Ovary (tissue), 10 donors: ENCODE measurements at places on chromosomes 1 and 21. TPM values are rescaled to one million over a fixed set of nuclear protein-coding genes. Genes with fewer than 3 reads are reported as not detected.

GRCh38 chr1:8472668-8473067 lies 154.8 kb downstream of the SLC45A1 start:
- H3K4me3 ChIP-seq = no peak overlapping the region
- H3K36me3 ChIP-seq = no peaks in the 10 kb centered on the region
- no peaks in the 10 kb centered on the region for H3K27me3 ChIP-seq
- no peak for DNase-seq

ARHGEF10L gene
- total RNA-seq = 7.6 TPM

DNA sequence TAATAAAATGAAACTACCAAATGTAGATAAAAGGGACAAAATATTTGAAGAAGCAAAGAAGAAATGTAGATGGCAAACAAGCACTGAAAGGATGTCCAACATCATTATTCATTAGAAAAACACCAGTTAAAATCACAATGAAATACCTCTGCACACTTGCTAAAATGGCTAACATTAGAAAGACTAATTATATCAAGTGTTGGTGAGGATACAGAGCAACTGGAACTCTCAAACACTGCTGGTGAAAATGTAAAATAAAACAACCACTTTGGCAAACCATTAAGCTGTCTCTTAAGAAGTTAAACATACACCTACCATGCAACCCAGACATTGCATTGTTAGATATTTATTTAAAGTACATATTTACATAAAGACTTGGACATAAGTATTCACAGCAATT lies 138.6 kb upstream of the FGGY start:
- H3K4me3 ChIP-seq = no peak overlapping the region
- H3K4me1 ChIP-seq = no peaks in the 10 kb centered on the region
- H3K27me3 ChIP-seq = no peaks in the 10 kb centered on the region
- no peak overlapping the region for H3K27ac ChIP-seq
- no peak for DNase-seq
- no peaks in the 10 kb centered on the region for H3K36me3 ChIP-seq

- DNase-seq = no peak
- H3K36me3 ChIP-seq = no peaks in the 10 kb centered on the region
- H3K27ac ChIP-seq = no peak overlapping the region
These were observed 25.1 kb downstream of the COL16A1 start for GRCh38 chr1:31678681-31679080.

OLIG2 gene
- total RNA-seq = not detected

- no peaks in the 10 kb centered on the region for H3K27me3 ChIP-seq
- peaks cover 13% of the 10 kb centered on the region for H3K4me1 ChIP-seq
- DNase-seq = no peak
- no peak overlapping the region for H3K27ac ChIP-seq
- no peaks in the 10 kb centered on the region for H3K36me3 ChIP-seq
These were observed 16.7 kb downstream of the ITSN1 start for GRCh38 chr21:33658919-33659567.

GRCh38 chr1:10614377-10615225 lies 139.9 kb downstream of the PEX14 start:
- H3K27ac ChIP-seq = no peak overlapping the region
- H3K4me3 ChIP-seq = no peak overlapping the region
- no peaks in the 10 kb centered on the region for H3K36me3 ChIP-seq

TRIM67 gene
- total RNA-seq = not detected

- H3K4me3 ChIP-seq = no peak overlapping the region
- no peak overlapping the region for H3K27ac ChIP-seq
- H3K27me3 ChIP-seq = no peaks in the 10 kb centered on the region
- H3K36me3 ChIP-seq = no peaks in the 10 kb centered on the region
These were observed 23.3 kb upstream of the S100A7 start for GRCh38 chr1:153483776-153484175.

DSCAM gene
- total RNA-seq = not detected

GPX7 gene
- 22.1 TPM for total RNA-seq

- no peak overlapping the region for H3K27ac ChIP-seq
- H3K27me3 ChIP-seq = no peaks in the 10 kb centered on the region
- H3K4me3 ChIP-seq = no peak overlapping the region
- no peaks in the 10 kb centered on the region for H3K4me1 ChIP-seq
- H3K36me3 ChIP-seq = no peaks in the 10 kb centered on the region
These were observed 34.9 kb upstream of the ESRRG start for GRCh38 chr1:216758161-216758560.

- no peaks in the 10 kb centered on the region for H3K27me3 ChIP-seq
- no peaks in the 10 kb centered on the region for H3K36me3 ChIP-seq
- no peak overlapping the region for H3K4me3 ChIP-seq
- no peak for DNase-seq
These were observed 251.9 kb upstream of the B3GALT2 start for GRCh38 chr1:193438312-193438711.

DNA sequence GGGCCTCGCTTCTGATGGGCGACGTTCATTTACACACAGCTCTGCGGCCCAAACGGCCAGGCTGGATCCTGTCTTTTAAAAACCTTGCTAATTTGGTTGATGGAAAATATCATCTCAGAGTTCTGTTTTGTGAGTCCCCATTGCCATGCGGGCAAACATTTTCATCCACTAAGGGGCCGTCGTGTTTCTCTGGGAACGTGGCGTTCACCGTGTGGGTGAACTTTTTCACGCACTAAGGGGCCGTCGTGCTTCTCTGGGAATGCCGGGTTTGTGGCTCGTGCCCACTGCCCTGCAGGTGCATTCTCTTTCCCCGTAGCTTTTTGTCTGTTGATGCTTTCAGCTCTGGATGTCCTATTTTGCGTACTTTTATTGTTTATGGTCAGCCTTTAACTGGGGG lies 6.8 kb downstream of the COL18A1 start:
- no peak overlapping the region for H3K4me3 ChIP-seq

- no peak overlapping the region for H3K4me3 ChIP-seq
- DNase-seq = peak; percentile 55
These were observed 78.8 kb upstream of the PPM1J start for GRCh38 chr1:112793631-112794565.

DNA sequence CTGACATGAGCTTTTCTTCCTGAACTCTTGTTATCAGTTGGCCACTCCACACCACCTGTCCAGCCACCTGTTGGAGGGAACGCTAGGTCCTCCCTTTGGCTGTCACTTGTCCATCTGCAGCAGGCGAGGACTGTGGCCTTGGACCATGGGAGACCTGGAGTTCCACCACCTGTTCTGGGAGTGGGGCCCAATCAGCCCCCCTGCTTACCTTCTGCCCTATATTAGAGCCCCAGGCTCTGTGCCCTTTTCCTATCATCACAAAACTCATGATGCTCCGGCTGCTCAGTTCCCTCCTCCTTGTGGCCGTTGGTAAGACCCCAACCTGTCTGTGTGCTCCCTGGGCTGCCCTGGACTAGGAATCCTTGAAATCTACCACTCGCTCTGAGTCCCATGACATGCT lies at the start of gene CELA3A:
Gene CELA3A (plus strand): TSS at position 249 of the 400 bp plus-strand sequence. CDS start 18 bp downstream, at position 267.
- DNase-seq = no peak
- no peak within 1 kb of the TSS for H3K4me3 ChIP-seq
- no peaks in the 10 kb centered on the region for H3K27me3 ChIP-seq
- no peak within 1 kb of the TSS for H3K27ac ChIP-seq

- no peak overlapping the region for H3K4me3 ChIP-seq
- H3K4me1 ChIP-seq = peaks cover 3% of the 10 kb centered on the region
- no peaks in the 10 kb centered on the region for H3K27me3 ChIP-seq
- no peaks in the 10 kb centered on the region for H3K36me3 ChIP-seq
These were observed 90.8 kb upstream of the SLC2A1 start for GRCh38 chr1:43049481-43049880.

PAPPA2 gene
- 0.69 TPM for total RNA-seq

GRCh38 chr1:21840981-21841380 lies 28.9 kb downstream of the LDLRAD2 start:
- no peaks in the 10 kb centered on the region for H3K36me3 ChIP-seq
- H3K4me3 ChIP-seq = no peak overlapping the region
- DNase-seq = no peak
- H3K27me3 ChIP-seq = no peaks in the 10 kb centered on the region
- H3K4me1 ChIP-seq = no peaks in the 10 kb centered on the region

DNA sequence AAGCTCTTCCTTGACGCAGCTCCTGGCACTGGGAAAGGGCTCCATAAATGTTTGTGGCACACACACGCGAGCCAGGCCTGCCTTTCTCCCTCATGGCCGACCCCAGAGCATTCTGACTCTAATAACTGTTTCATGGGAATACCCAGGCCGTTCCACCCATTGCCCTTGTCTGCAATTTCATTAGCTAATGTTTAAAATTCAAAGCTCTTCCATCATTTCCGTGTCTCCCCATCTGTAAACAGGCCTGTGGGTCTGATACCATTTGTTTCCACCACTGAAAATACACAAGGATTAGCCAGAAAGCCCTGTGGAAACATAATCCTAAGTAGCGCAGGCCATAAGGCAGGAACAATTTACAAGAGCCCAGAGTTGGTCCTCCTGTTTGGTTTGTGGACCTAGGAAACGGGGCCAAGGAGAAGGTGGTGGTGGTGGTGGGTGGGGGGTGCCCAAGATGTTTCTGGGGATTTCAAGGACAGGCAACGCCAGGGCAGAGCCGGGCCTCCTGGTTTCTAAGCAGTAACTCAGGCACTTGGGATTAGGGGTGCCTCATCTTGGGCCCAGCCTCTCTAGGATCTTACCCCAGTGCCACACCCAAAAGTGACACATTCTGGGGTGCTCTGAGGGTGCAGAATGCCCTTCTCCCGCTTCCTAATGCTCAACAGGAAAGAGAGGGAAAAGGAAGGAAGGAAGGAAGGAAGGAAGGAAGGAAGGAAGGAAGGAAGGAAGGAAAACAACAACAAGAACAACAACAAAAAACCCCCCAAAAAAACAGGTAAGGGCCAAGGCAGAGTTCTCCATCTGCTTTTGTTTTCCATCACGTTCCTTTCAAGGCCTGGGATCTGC lies 79.4 kb downstream of the SSBP3 start:
- peak overlapping the region; percentile 57 for H3K27ac ChIP-seq
- H3K4me1 ChIP-seq = peaks cover 70% of the 10 kb centered on the region
- no peak overlapping the region for H3K4me3 ChIP-seq
- H3K27me3 ChIP-seq = no peaks in the 10 kb centered on the region
- no peak for DNase-seq
- H3K36me3 ChIP-seq = no peaks in the 10 kb centered on the region

DNA sequence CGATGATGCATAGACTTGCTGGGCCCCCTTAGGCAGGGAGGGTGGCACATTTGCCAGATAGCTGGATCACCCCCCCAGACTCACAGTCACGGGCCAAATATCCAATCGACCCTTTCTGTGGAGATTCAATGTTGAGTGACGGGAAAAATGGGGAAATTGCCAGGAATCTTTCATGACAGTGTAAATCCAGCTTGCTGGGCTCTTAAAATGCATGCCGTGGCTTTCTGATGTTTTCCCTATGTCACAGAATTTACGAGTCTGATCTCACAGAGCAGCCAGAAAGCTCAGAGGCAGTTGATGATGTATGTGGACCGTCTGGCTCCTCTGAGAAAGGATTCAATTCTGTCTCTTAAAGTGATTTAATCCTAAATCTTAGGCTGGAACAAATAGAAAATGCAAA lies 150.1 kb upstream of the ZNF644 start:
- H3K27me3 ChIP-seq = no peaks in the 10 kb centered on the region
- H3K36me3 ChIP-seq = no peaks in the 10 kb centered on the region
- no peak for DNase-seq
- H3K4me3 ChIP-seq = no peak overlapping the region

DNA sequence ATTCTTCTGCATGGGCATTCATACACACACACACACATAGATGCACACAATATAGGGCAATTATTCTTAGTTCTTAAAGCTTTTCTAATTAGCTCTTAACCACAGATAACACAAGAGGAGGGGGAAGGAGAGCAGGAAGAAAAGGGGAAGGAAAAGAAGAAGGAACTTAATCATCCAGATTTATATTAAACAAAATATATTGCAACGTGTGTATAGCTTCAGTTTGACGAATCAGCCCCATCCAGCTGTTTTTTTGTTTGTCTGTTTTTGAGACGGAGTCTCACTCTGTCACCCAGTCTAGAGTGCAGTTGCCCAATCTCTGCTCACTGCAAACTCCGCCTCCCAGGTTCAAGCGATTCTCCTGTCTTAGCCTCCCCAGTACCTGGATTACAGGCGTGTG lies 21.7 kb upstream of the ANKRD13C start:
- no peaks in the 10 kb centered on the region for H3K27me3 ChIP-seq
- DNase-seq = no peak
- no peaks in the 10 kb centered on the region for H3K4me1 ChIP-seq
- no peak overlapping the region for H3K4me3 ChIP-seq
- no peaks in the 10 kb centered on the region for H3K36me3 ChIP-seq

DNA sequence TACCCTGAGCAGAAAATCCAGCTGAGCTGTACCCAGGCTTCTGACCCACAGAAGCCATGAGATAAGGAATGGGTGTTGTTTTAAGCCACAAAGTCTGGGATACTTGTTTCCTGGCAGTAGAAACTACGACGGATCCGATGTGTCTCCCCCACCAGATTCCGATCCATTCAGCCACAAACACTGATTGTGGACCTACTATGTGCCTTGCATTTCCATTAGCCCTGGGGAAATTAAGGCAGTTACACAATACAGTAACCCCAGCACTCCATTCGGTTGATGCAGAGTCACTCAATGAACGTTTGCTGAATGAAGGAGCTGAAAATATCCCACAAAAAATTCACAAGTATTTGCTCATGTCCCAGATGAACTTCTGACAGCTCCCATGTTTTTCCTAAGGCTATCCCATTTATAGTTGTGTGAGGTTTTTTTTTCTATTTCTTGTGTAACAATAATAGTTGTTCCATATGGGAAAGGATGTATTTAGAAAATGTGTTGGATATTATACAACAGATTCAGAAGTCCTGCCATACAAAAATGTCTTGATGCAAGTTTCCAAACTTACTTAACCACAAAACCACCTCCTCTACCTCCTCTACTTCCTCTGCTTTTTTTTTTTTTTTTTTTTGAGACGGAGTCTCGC lies 29.6 kb upstream of the KAZN start:
- DNase-seq = no peak
- no peak overlapping the region for H3K4me3 ChIP-seq
- no peaks in the 10 kb centered on the region for H3K27me3 ChIP-seq

GRCh38 chr1:156365754-156366153 lies 3.3 kb upstream of the RHBG start:
- no peak overlapping the region for H3K4me3 ChIP-seq
- H3K27me3 ChIP-seq = no peaks in the 10 kb centered on the region
- DNase-seq = no peak
- no peak overlapping the region for H3K27ac ChIP-seq
- H3K36me3 ChIP-seq = no peaks in the 10 kb centered on the region

SPRR3 gene
- not detected for total RNA-seq
